Ascending aorta (tissue), 2 donors: ENCODE measurements at places on chromosomes 12 and 14.

DNA sequence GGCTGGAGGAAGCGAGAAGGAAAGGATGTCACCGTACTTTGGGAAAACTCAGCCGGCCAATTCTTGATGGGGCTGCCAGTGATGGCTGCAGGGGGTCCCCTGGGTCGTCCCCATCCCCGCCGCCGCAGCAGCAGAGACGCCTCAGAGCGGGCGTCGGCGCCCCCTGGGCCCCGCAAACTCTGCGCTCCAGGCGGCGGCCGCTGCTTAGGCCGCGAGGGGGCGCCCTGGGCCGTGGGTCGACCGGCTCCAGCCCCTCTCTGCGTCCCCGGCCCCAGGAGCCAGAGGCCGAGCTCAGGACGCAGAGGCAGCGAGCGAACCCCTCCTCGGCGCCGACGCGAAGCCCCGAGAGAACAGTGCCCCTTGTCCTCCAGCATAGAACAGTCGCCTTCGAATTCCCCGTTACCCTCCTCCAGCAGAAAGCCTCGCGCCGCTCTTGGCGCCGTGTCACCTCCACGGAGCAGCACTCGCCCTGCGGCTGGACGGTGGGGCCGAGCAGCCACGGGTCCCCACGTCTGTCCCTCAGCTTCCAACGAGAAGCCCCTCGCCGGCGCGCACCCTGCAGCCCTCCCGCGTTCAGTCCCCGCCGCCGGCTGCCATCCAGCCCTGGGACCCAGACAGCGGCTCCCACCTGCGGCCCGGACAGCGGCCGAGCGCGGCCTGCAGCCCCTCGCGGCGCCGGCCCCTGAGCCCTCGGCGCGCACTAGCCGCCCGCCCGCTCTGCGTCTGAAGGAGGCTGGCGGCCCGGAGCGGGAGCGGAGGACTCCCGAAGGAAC is 106.6 kb downstream of the PRICKLE1 start:
- DNase-seq, result peak; percentile 79

GRCh38 chr14:45906257-45906656 is 653.3 kb upstream of the MIS18BP1 start:
- no peak for DNase-seq

- DNase-seq, result no peak
Measured at GRCh38 chr12:26976687-26977086, 37.5 kb downstream of the TM7SF3 start.

- no peak for DNase-seq
Measured at GRCh38 chr12:57395121-57395520, 35.7 kb downstream of the R3HDM2 start.

GRCh38 chr14:53515276-53515675 is 362.2 kb upstream of the DDHD1 start:
- no peak for DNase-seq
